ENCODE measurements at places on chromosomes 5 and 9.

DNA sequence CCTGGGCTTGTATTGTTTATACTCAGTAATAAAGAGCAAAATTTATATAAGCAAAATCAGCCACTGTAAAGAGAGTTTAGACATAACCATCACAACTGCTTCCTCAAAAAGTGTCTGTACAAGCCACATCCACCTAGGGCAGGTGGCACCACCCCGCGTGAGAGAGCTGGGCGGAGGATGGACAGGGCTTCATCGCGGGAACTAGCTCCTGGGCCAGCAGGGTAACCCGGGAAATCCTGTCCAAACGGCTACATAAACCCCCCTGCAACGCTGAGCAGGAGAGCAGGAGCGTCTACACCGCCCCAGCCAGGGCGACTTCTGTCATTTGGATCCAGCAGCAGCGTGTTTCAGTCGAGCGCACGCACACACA is 1.3 kb downstream of the SLC6A3 start:
- DNase-seq = no peak

- no peak for DNase-seq
These were observed 176.4 kb upstream of the PLPPR1 start for GRCh38 chr9:100852088-100852487.

- peak; percentile 42 for DNase-seq
These were observed 49.3 kb downstream of the RASGEF1C start for GRCh38 chr5:180159756-180160155.

- no peak for DNase-seq
These were observed 9.0 kb downstream of the ABHD17B start for GRCh38 chr9:71901695-71902597.

- no peak for DNase-seq
These were observed 5.4 kb upstream of the PITX1 start for GRCh38 chr5:135039271-135040033.

DNA sequence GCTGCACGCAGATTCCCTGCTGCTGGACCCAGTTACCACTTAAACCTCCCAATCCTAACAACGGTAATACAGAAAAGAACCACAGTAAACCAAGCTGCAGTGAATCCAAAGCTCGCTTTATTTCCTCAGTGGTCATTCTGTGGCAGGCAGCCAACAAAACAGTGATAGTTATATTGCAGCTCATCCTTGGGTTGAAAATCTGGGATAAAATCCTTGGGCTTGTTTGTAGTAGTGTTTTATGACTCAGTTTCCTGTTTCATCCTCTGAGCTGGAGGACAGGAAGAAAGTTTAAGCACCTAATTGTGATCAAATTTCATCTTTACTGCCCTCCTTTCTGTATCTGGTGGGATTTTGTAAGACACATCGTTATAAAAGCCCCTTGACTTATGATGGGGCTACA is 31.4 kb downstream of the HMGCR start:
- DNase-seq = peak; percentile 57

DNA sequence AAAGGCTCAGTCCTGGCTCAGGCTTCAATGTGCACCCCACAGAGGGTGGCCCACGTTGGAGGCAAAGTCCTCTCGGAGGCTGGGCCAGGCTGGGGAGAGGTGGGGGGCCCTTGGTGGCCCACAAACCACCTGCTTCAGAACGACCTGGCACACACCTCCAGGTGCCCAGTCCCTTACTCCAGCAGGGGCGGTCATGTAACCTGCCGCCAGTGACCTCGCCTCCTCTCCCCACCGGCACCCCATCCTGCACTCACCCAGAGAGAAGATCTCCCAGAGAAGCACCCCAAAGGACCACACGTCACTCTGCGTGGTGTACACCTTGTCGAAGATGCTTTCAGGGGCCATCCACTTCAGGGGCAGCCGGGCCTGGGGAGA is 22.5 kb upstream of the SCGB3A1 start:
- DNase-seq = no peak

DNA sequence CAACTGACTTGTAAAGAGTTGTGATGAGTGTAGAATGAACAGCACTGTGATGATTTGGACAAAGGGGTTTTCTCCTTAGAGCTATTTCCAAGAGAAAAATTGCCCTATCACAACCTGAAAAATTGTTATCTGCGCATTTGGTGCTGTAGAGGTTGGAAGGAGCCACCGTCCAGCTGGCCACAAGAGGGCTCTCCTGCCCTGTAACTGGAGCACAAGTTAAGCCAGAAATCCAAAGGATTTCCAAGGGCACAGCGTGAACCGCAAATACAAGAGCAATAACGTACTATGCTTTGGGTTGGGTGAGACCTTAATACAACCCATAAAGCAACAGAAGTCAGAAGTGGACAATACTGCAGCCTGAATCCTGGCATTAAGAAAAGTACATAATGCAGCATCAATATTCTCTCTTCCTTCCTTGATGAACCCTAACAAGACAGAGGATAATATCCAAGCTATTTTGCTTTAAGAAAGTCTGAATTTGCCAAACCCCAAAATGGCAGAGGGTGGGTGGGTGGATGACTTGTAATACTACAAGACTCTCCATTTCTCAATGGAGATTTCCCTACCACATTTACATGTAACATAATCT is 56.8 kb upstream of the SMIM32 start:
- peak; percentile 83 for DNase-seq

DNA sequence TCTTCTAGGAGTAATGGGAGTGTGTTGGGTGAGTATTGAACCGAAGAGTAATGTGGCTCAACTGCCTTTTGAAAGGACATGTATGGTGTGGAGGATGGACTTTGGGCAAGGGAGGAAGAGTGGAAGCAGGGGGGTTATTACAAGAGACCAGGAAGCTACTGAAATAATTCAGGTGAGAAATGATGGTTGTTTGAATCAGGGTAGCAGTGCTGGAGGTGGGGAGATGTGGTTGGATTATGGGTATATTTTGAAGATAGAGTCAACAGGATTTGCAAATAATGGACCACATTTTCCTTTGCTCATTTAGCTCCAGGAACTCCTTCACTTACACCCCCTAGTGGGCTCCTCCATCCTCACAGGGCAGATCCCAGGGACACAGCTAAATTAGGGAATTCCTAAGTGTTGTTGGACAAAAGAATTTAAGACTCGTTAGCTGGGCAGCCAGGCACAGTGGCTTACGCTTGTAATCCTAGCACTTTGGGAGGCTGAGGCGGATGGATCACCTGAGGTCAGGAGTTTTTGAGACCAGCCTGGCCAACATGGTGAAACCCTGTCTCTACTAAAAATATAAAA is 1.2 kb upstream of the SLC4A9 start:
- peak; percentile 51 for DNase-seq

- peak; percentile 96 for DNase-seq
These were observed 209.5 kb upstream of the S1PR3 start for GRCh38 chr9:88781628-88782391.

- DNase-seq = no peak
These were observed 97.6 kb downstream of the ARSB start for GRCh38 chr5:78887384-78888118.

- DNase-seq = no peak
These were observed 28.0 kb upstream of the SLC2A8 start for GRCh38 chr9:127368852-127369402.

- DNase-seq = peak; percentile 37
These were observed 2.9 kb downstream of the WDR38 start for GRCh38 chr9:124855944-124856765.

DNA sequence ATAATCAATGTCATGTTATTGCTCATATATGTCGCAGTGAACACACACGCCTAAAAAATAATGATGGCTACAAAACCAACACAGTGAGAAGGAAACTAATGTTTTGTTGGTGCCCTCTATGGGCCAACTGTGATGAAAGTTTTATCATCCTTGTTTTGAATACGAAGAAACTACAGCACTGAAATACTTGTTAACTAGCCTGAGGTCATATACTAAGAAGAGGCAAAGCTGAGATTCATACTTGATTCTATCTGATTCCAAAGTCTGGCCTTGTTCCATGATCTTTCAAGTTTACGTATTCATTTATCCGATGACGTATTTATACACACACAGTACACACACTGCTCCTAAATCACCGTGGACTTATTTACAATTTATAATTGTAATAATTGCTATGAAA is 16.1 kb upstream of the DRD1 start:
- peak; percentile 36 for DNase-seq
